NCI-H1436 (cell line): ENCODE measurements at places on chromosomes 16 and 17.

DNA sequence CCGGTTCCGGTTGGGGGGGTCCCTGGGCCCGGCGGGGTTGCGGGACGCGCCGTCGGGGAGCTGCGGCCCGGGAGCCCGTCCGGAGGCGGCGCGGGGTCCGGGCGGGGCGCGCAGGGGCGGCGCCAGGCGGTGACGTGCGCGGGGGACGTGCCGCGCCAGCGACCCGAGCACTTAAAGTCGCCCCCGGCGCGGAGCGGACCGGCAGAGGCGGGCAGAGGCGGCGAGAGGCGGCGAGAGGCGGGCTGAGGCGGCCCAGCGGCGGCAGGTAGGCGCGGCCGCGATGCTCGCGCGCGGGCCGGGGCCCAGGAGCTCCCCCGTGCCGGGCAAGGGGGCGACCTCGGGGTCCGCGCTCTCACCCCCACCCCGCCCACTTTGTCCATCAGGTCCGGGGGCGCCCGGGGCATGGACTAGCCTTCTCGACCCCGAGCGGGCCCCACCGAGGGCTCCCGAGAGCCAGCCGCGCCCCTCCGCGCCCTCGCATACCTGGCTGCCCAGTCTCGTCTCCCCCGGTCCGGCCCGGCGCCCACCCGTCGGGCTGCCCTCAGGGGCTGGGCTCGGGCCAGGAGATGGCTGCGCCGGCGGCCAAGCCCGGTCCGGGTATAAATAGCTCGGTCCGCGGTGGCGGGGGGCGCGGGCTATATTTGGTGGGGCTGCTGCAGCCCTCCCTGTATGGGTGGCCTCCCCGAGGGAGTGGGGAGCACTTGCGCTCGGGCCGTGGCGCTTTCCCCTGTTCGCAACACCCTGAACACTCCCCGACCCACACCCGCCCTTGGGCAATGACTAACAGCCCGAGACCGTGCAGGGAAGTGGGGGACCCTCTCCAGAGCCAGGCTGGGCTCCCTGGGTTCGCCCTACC is at the start of gene SLC16A3:
SLC16A3 (plus strand) TSS at position 201 of the 856 bp plus-strand sequence. CDS start 6,967 bp downstream, outside the sequence.
- DNase-seq = peak; percentile 59

GRCh38 chr17:69451416-69452394 is 37.2 kb downstream of the MAP2K6 start:
- no peak for DNase-seq

DNA sequence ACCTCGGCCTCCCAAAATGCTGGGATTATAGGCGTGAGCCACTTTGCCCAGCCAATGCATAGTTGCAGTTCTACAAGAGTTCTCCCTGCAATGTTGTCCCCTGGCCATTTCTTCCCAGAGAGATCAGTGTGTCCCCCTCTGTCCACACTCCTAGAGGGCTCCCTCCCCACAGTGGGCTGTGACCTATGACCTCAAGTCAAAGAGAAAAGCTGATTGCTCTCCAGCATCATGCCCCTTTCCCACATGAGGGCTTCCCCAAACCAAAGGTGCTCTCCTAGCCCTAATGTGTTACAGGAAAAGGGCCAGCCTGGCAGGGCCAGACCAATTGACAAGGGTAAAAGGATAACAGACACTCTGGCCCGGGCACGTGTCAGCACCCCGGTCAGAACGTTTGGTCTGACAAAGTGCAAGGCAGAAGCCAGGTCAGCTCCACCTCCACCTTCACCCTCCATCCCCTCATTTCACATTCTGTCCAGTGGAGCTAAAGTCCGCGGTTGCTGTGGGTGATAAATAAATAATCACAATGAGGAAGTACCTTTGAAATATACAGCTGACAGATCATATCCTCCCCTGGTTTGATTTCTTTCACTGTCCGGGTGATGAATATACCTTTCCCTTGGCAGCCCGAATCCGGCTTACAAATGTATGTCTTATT is 17.8 kb downstream of the TTLL6 start:
- DNase-seq = no peak

DNA sequence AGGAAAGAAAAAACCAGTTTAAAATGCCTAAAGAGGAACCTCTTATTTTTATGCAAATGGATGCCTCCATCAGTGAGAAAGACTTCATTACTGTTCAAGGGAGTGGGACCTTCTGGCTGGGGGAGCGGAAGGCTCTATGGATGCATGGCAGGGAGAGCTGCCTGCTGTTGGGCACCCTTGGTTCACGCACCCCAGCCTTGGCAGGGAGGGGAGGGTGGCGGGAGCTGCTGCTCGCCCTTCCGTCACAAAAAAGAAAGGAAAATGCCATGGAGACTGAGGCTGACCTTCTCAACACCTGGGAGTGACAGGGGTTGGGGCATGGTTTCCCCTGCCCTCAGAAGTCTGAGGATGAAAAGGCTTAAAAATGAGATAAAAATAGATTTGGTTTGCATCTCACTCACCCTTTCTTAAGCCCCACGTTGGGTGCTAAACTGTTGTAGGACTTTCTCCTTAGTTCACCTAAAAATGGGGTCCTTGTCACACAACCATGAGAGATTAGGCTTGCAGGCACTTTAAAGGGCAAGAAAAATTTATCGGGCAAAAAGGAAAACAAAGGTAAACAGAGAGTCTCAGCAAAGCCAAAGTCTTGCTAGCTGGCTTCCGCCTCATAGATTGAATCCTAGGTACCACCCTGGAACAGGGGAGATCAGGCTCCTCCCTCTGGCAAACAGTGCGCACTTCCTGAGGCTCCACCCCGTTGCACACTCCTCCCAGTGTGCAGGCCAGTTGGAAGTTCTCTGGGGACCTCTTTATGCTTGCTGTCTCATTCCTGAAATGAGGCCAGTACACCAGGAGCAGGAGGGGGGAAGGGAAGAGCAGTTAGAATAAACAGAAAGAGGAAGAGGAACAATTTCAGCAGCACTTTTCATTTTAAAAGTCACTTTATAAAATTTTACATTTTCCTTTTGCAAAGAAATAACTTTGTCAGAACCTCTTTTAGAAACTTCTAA is 31.6 kb downstream of the PHKB start:
- DNase-seq = no peak
